ENCODE measurements at places on chromosomes 4 and X.
A peak's percentile ranks its signal among the peaks of the same experiment; 100 is the strongest.

DNA sequence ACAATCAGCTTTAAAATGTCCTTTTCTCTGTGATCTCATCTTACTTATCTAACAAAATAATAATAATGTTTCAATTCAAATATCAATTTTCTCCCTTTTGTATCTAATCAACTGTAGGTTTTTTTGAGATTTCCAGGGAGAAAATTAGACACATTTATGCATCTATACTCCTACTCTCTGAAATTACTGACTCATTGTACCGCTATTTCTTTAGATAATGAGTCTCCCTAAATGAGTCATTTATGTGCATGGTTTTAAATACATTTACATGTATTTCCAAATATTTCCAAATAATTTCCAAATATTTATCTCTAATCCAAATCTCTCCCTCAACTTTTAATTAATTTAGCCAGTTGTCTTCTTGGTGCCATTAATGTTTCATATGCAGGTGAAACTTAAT is 621.0 kb downstream of the TECRL start:
- DNase-seq: no peak

GRCh38 chr4:7641712-7642111 is 207.0 kb upstream of the PSAPL1 start:
- no peak for DNase-seq

GRCh38 chrX:96430756-96431455 is 253.7 kb upstream of the DIAPH2 start:
- DNase-seq: no peak

DNA sequence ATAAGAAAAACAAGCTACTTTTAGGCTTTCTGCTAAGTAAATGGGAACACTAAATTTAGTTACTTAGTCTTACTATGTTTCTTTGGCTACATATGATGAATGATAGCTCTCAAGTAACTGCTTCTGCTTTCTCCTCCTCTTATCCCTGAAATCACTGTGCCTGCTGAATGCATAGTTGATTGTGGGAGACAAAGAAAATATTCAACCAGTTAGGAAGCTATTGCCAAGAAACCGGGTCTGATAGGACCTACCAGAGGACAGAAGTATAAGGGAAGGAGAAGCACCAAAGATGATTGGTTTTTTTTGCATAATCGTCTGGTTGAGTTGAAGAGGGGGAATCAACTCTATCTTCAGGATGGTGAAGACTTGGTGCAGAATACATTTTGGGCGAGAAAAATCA is 28.0 kb upstream of the NDUFC1 start:
- DNase-seq: no peak

DNA sequence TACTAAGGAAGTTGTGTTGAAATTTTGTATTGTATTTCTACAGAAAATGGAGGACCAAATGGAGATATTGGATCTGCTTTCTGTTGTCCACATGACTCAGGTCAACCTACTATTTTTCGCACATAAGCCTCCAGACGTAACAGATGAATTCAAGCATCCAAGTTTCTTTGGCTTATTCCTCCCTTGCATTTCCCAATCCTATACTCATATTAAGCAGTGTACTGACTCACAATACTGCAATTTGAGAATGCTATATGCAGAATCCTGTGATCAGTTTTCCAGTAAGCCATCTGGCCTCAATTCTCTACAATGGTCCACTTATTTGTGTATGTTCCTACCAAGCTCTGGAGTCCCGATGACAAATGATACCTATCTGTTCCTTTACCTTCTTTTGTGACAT is 75.7 kb downstream of the ASB9 start:
- DNase-seq: no peak

DNA sequence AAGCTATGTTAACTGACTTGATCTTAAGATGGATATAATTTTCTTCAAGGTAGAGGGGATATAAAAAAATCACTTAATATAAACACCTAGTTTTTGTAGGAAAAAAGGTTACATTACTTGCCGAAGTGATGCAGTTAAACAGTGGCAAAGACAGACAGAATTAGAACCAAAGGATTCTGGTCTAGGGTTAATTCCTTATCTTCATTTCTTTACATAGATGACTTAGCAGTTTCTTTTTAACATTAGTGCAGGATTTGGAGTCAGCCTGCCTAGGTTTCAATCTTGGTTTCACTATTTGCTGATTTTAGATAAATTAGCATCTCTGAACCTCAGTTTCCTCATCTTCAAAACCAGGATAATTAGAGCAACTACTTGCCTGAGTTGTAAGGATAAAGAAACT is 14.3 kb downstream of the ZAR1 start:
- DNase-seq: no peak

DNA sequence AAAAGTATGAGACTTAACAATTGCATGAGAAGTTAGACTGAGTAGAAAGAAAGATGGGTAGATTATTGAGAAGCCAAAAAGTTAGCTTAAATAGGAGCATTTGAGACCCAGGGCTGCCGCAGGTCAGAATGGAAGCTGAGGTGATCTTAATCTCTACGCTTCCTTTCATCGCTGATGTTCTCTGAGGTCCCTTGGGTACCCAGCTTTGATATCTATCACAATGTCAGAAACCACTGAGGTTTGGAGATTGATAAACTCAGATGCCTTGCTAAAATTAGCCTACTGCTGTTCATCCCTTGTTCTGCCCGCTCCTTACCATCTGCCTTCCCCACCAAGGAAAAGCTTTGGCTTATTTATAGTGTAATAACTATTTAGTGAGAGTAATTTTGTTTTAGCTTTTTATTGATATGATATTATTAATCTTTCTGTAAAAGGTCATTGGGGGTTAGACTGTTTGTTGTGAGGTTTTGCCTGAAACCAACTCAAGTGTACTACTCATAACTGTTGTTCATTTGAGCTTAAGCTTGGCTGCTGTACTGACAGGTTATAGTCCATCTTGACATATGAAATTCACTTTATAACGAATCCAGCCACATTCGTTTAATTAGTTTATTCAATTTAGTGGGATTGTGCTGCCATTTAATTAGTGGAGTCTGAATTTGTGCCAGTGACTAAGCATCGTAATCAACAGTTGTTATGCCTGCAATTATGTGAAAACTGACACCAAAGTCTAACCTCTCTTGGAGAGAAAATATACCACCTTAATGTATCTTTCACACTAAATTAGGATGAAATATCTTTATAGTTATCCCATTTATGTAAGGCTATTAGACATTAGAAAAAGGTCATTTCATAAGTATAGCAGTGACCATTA is 15.1 kb downstream of the MCUB start:
- no peak for DNase-seq

- DNase-seq: no peak
These were observed 23.1 kb downstream of the SETD7 start for GRCh38 chr4:139532947-139533346.

- no peak for DNase-seq
These were observed 336.4 kb downstream of the ARHGAP10 start for GRCh38 chr4:148068065-148068911.

GRCh38 chr4:4849524-4850193 is 9.8 kb upstream of the MSX1 start:
- DNase-seq: no peak

DNA sequence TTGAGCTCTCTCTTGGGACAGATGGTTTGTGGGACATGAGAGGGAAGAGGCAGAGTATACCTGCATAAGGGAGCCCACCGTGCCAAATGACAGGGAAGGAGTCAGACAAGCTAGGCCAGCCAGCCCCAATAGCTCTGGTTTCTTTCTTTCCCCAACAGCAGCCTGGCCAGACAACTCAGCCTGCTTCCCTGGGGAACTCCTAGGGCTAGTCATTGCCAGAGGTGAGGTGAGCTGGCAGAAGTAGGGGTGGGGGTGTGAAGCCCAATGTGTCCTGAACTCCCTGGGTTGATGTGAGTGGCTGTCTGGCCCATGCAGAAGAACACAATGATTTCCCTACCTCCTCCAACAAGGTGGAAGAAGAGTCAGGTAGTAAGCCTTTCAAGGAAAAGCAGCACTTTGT is 135.5 kb downstream of the AMMECR1 start:
- no peak for DNase-seq

GRCh38 chr4:152032722-152033131 is 271.9 kb upstream of the GATB start:
- no peak for DNase-seq

DNA sequence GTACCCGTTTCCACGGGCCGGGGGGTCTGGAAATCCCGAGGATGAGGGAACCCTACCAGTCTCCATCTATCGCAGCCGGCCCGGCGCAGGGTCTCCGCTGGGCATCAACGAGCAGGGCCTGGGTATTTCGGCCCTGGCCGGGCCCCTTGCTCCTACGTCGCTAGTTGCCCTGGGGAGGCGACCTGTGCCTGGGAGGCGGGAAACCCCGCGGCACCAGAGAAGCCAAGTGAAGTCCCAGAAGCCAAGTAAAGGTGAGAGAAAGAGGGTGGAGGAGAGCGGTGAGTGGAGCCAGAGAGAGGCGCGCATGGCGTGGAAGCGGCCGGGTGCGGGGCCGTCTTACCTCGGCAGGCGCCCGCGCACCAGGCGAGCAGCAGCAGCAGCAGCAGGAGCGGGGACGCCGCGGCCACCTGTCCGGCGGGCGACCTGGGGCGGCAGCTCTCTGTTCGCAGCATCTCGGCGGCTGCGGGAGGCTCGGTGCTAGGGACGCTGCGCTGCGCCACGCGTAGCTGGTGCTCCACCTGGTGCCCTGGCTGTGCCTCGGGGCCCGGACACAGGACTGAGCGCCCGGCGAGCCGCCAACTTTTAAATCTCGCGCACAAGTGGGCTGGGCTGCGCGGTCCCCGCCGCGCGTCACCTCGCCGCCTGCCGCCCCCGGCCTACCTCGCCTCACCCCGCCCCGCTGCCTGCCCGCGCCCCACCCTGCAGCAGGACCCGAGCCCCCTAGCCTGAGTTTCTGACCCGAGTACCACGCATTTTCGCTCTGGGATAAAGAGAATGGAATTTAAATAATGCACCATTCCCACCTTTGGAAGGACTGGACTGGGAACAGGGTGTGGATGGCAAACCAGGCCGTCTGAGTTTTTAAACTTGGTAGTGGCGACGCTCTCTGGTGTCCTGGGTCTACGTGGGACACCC is at the start of gene NMU:
Gene NMU (minus strand): TSS at position 558 of the 915 bp plus-strand sequence. CDS start 106 bp downstream, at position 452.
- peak; percentile 27 for DNase-seq

DNA sequence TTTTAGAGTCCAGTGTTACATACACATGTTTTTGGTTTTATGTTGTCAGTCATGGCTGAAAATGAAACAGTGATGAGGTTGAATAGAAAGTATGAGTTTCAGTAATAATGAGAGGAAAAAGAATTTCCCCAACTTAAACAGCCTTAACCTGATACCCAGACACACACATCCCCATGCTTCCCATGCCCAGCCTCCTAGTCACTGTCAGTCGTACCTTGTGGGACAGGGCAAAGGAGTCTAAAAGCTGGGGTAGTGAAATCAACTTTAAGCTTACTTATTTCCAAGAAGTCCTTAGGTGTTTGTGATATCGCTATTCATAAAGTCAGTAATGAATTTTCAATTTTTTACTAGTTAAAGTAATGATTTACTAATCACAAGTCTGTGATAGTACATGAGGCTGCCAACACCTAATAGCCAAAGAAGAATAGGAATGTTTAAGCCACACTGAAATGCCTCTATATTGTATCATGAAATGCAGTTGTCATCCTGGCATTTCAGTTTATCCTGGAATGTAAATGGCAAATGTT is 24.3 kb upstream of the GPR34 start:
- DNase-seq: no peak

DNA sequence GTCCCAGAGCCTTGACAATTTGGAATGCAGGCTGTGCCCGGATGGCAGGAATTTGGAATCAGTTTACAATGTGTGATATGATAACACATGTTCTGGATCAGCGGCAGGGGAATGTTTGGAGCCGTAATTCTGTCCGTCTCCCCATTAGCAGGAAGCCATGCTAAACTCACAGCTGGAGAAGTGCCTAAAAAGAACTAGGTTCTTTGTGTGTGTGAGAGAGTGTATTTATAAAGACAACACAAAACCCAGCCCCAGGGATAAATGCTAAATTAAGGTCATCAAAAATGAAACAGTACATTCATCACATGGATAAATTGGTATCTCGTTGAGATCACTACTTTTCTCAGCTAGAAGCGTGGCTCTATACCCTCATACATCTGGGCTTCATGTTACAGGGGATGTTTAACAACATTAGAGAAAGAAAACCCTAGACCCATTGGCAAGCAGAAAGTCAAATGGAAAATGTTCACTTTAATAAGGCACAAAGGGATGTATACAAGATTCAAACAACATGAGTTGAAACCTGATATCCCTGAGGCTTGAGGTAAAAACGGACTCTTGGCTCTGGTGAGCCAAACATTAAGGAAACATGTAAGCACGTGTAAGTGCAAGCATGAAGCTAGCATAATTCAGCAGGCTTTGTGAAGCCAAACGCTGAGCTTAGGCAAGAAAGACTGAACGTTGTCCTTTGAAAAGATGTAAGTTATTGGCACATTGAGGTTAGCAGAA is 18.0 kb upstream of the TMEM131L start:
- no peak for DNase-seq

GRCh38 chr4:139919004-139919403 is 235.0 kb downstream of the MAML3 start:
- DNase-seq: no peak

- DNase-seq: no peak
These were observed 32.7 kb upstream of the CASK start for GRCh38 chrX:41956027-41956426.

DNA sequence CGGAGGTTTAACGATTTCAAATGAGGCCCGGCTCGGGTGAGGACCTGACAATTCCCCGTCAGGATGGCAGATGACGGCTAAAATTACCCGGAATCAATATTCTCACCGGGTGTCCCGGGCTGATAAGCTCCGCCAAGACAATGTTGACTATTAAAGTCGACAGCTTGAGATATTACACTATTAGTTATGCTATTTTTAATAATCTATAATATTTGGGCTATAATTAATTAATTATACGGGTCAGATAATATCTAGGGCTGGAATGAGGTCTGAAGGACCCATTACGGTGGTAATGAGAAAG is 9.4 kb upstream of the NKX1-1 start:
- peak; percentile 27 for DNase-seq

GRCh38 chrX:97563531-97564133 is 679.9 kb downstream of the RPA4 start:
- no peak for DNase-seq

DNA sequence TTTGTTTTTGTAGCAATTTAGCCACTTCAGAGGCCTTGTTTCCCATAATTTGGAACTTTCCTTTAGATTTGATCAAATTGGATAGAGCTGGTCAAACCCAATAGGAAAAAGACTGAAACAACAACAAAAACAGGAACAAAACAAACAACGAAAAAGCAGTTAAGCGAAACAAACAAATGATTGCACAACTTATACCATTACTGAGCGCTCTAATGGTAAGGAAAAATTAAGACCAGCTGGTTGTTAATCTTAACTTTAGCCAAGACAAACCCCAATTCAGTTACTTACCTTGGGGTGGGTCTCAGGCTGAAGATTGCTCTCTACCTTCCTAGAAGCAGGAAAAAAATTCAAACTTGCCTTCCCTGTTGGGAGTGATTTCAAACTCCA is 38.3 kb downstream of the SPCS3 start:
- DNase-seq: no peak

DNA sequence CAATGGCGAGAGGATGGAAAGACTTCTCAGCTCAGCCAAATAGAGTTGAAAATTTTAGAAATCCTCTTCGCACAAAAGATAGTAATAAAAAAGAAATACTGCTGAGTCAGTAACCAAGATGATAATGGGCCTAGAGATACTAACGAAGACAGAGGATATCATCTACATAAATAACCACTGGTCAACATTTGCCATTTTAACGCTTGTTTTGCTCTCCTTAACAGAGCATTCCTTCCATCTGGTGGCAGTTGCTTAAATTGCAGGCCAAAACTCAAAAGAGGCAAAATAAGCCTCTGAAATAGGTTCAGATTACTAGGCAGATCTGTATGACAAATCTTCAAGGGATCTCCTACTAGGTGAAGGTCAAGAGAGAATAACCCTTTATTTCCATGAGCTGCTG is 51.7 kb upstream of the MCF2 start:
- DNase-seq: no peak

- no peak for DNase-seq
These were observed 97.3 kb upstream of the CNKSR2 start for GRCh38 chrX:21276736-21277433.
